HS-5 (cell line): ENCODE measurements at places on chromosomes 13 and 19.

DNA sequence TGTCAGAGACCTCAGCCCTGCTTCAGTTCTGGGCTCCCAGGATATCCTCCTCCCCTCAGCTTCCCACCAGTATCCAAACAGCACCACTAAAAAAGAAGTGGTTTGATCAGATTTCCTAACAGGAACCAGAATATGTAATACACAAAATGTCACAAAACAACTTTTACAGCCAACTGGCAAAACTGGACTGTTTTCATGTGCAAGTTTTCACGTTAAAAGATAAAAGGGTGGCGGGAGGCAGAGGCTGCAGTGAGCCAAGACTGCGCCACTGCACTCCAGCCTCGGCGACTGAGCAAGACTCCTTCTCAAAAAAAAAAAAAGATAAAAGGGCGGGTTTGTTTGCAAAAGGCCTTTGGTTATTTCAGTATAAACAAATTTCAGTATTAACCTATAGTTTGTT is 13.1 kb downstream of the PCID2 start:
- DNase-seq, result no peak

GRCh38 chr13:76086729-76087128 is 450.6 kb downstream of the LMO7 start:
- DNase-seq, result no peak

DNA sequence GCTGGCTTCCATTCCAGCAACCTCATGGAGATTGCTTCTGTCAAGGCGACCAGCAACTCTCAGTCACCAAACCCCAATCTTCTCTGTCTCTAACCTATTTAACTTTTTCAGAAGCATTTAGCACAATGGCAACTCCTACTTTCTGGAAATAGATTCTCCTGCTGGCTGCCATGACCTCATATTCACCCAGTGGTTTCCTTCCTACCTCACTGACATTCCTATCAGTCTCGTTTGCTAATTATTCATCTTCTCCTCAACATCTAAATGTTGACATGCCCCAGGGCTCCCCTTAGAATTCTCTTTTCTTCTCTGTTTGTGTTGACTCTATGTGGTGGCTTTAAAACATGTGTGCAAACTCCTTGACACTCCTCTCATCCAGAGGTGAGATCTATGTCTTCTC is 106.7 kb downstream of the OLFM4 start:
- no peak for DNase-seq

DNA sequence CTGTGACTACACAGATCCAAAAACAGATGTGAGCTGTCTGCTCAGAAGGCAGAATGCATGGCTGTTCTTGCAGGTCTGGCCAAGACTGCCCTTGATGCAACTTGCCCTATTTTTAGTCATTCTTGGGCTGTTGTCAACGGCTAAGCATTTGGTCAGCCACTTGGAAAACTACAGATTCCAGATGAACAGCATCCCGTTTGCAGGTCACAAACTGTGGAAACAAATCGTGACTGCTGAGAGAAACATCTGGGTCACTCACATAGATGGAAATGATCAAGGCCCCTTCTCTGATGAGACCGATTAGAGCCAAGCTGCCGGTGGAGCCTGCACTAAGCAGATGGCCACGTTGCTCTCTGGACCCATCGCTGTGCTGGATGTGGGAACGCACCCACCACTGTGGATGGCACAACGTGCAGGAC is 15.4 kb upstream of the METTL21C start:
- DNase-seq, result no peak
